ENCODE measurements at places on chromosomes 1 and 21. TPM values are rescaled to one million over a fixed set of nuclear protein-coding genes. Genes with fewer than 3 reads are reported as not detected.

DNA sequence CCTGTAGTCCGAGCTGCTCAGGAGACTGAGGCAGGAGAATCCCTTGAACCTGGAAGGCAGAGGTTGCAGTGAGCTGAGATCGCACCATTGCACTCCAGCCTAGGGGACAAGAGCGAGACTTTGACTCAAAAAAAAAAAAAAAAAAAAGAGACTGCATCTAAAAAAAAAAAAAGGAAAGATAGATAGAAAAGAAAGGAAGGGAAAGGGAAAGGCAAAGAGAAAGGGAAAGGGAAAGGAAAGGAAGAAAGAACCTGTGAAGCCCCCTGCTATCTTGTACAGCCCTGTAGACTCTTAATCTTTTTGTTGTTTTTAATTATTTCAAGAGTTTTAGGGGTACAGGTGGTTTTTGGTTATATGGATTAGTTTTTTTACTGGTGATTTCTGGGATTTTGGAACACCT lies 46.0 kb upstream of the MUTYH start:
- DNase-seq, result no peak

- no peak for DNase-seq
These were observed 14.8 kb upstream of the PAQR6 start for GRCh38 chr1:156262461-156263287.

SLAMF7 gene
- not detected for total RNA-seq

NPR1 gene
- 4.3 TPM for total RNA-seq

DNA sequence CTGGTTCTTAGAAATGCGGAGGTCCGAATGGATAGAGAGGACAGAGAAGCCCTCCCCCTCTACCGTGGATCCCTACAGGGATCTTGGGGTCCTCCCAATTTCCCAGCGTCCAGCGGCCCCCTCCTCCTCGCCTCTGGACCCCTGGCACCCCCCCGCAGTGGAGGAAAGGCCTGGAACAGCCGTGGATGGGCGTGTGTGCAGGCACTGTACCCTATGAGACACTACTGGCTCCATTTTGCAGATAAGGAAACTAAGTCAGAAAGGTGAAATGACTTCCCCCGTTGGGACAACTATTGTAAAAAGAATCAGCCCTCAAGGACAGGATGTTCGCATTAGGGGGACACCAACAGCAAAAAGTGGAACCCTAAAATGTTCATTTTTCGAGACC lies 931 bp upstream of the CLSTN1 start:
- no peak for DNase-seq

DNA sequence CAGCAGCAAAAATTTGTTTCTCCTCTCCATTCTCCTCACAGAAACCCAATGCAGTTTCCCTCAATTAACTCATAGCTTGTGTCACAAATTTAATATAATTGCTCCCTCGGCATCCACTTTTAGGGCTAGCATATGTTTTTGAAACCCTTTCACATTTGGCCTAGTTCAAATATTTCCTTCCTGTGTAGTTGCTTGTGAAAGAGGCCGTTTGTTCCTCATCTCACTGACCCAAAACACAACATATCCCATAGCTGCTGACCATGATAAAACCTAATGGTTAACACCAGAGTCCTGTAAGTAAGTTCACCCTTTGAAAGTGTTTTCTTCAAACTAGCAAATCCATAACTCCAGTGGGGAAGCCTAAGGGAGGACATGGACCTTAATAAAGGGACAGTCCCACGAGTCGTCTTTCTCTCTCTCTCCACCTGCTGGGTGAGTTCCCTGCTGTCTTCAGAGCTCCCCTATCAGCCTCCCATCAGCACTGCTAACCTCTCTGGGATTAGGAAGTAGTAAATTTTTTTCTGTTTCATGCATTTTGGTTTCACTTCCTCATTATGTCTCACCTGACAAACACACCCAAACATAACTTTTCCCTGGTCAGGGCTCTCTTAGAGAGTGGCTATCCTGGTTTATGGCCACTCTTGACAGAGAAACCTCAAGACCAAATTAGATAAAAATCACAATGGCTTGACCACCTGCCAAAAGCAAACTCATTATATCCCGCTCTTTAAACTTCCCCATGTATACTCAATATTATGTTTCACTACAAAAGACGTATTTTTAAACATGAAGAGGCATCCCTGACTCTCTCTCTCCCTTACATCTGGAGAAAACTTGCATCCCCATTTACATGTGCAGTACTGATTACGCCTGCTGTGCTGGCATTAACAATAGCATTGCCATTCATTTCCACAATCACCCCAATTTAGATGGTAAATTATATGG lies 177.7 kb upstream of the HP1BP3 start:
- no peak for DNase-seq

DNA sequence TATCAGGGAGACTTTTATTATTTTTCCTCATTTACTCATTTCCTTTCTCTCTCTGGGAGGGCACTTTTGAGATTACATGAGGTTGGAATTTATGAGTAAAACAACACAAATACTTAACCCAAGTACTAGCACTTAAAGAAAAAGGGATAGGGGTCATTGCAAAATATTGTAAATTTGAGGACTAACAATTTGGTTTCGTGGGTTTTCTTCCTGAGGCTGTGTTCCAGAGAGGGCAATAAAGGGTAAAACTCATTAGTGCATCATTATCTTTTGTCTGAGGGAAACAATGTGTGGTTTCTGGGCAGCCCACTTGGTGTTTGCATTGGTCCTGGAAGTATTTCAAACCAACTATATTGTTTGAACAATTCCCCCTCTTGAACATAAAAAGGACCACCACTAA lies 96.5 kb downstream of the GREM2 start:
- DNase-seq, result no peak

RGS16 gene
- total RNA-seq, result 0.93 TPM

DNA sequence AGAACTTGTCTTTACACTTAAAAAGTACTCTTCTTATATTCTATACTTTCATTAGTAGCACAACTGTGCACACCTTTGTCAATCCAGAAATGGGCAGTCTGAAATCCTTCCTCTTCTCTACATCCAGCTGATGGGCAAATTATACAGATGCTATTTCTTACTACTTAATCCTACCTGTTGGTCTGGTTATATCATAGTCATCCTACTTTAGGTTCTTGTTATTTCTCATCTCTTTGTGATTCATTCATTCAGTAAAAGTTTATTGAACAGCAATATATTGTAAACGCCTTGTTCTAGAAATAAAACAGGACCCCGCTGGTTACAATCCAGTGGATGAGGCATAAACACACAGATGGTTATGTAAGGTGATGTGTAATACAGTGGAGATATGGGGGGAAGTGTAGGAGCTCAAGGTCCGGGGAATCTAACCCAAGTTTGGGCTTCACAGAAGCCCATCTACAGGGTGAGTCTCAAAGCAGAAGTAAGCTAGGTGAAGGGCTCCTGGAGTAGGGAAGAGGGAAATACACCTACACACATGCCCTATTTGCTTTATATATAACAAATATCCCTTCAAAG lies 11.8 kb upstream of the FUBP1 start:
- DNase-seq, result no peak

DNA sequence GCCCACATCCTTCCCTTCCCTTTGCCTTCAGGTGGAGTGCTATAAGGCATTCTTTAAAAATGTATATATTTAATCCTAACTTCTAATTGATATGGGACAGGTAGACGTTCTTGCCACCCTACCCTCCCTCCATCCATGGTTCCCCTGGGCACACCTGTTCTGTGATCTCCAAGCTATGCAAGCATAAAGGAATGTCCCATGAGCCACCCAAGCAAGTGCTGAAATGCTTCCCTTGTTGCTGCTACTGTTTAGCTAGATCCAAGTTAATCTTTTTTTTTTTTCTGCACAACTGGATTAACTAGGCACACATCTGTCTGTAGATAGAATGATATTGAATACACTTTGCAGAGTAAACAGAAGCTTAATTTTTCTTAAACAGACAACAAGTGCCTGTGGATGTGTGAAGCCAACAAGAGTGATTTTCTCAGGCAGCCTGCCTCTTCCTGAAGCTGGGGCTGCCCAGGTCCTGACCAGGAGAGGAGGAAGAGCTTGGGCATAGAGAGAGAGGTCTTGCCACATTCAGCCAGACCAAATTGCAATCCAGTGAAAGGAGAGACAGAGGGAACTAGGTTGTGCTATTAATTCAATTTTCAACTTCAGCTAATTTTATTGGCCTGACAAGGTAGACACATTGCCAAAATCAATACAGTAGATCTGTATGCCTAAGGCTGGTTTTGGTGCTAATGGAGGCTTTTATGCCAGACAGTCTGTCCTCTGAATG lies 28.2 kb upstream of the ATP1B1 start:
- no peak for DNase-seq

SYT14 gene
- total RNA-seq, result 10.8 TPM

MCOLN3 gene
- total RNA-seq, result 4.4 TPM

ARHGEF16 gene
- 25.7 TPM for total RNA-seq

GRCh38 chr1:167776616-167777268 lies 55.0 kb downstream of the MPZL1 start:
- DNase-seq, result no peak

- no peak for DNase-seq
These were observed 2.8 kb upstream of the EFHD2 start for GRCh38 chr1:15406614-15407559.

- DNase-seq, result no peak
These were observed 42.0 kb downstream of the STUM start for GRCh38 chr1:226590614-226591013.

TSACC gene
- 354 TPM for total RNA-seq

LRRC71 gene
- 17.5 TPM for total RNA-seq

GRCh38 chr1:85934516-85934915 lies 222.1 kb downstream of the COL24A1 start:
- no peak for DNase-seq

DNA sequence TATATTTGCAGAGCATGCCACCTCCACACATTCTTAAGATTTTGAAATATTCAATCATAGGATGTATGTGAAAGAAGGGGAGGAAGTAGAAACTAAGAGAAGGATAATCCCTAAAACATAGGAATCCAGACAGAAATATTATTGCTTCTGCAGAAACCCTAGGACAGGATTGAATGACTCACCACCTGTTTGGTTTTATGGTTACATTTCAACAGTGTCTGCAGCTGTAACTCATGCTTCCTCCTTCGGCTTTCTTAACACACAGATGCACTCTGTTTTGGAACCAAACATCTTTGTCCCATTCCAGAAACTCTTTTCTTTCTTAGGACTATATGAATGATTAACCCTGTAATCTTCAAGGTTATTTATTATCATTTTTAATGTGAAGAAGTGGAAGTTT lies 20.7 kb downstream of the RGS7 start:
- DNase-seq, result no peak

- DNase-seq, result no peak
These were observed 95.5 kb downstream of the NEGR1 start for GRCh38 chr1:72186733-72187307.

DNA sequence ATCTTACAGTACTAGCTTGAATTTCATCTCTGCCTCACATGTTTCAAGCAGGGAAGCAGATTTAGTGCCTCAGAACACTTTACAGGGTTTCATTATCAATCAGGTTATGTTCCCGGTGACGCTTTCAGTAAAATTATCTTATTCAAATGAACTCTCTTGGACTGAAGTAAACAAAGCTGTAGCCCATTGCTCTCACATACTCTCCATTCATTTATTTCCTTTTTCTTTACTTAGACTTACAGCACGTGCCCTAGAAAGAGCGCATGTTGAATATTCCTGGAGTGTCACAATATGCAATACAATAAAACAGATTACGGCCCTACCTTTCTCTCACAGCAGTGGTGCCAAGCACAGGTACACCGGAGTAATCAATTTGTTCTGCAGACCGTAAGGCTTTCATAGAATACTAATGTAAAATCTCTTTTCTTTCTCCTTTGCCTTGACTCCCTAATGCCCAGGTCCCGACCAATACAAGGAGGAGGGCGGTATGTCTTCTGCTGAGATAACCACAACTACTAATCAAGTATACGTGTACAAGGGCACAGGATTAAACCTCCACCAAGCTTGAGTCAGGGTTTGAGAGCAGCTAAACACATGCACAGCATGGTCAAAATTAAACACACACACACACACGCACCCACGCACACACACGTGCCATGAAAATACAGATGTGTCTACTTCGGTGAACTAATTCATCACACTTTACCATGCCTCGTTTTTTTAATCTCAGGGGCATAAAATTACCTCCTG lies 62.8 kb downstream of the NRIP1 start:
- no peak for DNase-seq

LCE2B gene
- total RNA-seq, result not detected

DNA sequence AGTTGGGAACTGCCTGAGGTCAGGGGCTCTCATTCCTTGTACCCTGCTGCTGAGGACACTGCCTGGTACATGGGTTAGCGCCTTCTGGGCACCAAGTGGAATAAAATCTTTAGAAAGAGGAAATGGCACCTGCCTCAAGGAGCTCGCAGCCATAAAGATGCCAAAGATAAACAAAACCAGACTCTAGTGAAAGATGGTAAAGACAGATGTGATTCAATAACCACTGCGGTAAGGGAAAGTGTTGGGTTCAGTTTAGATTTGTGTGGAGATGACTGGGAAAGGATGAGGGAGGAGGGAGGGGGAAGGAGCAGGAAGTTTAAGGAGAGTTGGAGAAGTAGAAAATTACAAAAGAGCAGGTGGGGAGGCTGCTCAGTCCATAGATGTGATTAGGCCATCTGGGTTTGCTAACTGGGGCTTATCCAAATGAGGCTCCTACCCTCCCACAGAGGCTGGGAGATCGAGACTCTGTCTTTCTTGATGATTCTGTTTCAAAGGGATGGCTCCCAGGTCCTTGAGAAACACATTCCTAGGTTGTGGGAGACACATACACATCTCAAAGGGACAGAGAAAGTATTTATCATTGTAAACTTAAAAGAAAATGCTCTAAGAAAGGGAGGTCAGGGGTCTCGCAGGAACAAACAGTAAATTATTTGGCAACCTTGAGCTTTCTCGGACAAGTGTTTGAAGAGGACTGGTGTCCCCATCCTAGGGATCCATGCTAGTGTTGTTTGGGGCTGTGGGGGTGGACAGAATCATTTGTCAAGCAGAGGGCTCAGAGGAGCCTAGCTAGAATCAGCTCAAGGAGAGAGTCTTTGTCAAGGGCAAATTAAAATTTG lies 65.7 kb upstream of the MORC3 start:
- DNase-seq, result no peak

- DNase-seq, result peak; percentile 92
These were observed 136.6 kb upstream of the CD34 start for GRCh38 chr1:208047476-208047934.

GRCh38 chr1:48903291-48903690 lies 126.6 kb upstream of the BEND5 start:
- DNase-seq, result no peak

RNU1-2 gene
- under 0.01 TPM for total RNA-seq

DNA sequence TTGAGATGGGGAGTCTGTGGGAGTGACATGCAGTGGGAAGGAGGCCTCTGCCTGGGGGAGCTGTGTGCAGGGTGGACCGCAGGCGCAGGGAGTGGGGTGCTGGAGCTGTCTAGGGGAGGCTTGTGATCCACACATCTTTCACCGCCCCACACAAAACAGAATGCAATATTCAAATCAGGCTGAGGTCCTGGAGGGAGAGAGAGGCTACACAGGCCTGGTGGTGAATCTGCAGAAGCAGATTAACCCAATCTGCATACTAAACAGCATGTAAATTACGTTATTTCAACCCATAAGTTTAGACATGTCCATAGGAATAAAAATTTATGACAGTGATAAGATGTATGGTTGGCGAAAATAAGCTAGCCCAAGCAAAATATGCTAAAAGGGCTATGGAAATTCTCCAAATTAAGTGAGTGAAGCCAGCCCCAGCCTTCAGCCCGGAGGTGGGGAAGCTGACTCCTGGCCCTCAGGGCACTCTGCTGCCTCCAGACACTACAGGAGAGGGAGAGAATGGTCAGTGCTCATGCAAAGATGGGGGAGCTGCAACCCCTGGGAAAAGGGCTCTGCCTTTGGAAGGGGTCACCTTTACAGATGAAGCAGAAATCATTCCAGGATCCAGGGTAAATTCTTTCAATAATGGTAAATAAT lies 156.2 kb upstream of the CTTNBP2NL start:
- DNase-seq, result no peak

BACE2 gene
- 21.8 TPM for total RNA-seq

FAM167B gene
- 1.6 TPM for total RNA-seq
